Globus pallidus (tissue), 1 donor: ENCODE measurements at places on chromosomes 1 and 21.

DNA sequence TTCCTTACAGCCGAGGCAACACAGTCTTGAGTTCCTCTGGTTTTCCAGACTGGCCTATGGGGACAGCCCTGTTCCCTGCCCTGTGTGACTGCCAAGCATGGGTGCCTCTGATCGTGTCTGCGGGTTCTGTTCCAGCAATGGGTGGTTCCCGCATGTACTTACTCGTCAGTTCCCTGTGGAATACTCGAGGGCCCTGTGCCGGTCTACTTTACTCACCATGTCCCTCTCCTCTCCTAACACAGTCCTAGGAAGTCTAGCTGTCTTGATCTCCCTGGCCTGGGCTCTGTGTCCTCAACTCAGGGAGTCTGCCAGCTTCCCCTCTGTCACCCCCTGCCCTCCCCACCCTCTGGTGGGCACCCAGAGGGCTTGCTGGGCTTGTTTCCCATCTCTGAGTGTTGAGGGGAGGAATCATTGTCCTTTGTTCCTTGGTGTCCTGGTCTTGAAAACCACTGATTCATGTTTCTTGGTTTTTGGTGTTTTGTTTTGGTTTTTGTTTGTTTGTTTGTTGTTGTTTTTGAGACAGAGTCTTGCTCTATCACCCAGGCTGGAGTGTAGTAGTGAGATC, 36.0 kb downstream of the TRAPPC10 start:
- DNase-seq, result peak; percentile 60

- DNase-seq, result no peak
These were observed 93.8 kb downstream of the CHD1L start for GRCh38 chr1:147336291-147336690.

DNA sequence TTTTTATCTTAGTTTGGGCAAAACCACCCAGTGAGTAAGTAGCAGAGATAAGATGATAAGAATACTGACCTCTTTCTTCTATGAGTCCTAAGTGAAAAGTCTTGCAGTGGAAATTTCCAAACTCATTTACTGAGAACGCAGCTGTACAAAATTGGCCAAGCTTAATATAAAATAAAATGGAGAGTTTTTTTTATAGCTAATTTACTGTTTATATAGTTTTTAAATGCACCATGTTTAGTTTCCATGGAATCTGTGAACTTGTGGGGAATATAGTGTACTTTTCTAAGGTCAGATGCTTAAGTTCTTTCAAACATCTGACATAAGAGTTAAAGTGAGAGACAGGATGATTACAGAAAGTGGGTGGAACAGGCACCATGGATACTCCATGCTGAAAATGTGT, 833.5 kb downstream of the ADGRL2 start:
- DNase-seq, result no peak

GRCh38 chr21:44533891-44534627, 5.9 kb downstream of the KRTAP10-1 start:
- no peak for DNase-seq

DNA sequence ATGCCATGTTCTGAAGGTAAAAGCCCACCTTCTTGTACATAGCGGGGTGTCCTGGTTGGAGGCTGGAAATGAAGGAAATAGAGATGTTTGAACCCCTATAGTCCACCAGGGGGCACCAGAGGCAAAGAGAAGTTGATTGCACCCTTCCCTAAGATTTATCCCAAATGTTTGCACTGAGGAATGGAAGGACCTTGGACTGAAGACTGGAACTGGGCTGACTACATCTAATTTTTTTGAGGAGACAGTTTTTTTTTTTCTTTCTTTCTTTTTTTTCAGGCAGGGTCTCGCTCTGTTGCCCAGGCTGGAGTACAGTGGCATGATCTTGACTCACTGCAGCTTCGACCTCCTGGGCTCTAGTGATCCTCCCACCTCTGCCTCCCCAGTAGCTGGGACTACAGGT, 55.3 kb upstream of the EIF4G3 start:
- DNase-seq, result peak; percentile 47

DNA sequence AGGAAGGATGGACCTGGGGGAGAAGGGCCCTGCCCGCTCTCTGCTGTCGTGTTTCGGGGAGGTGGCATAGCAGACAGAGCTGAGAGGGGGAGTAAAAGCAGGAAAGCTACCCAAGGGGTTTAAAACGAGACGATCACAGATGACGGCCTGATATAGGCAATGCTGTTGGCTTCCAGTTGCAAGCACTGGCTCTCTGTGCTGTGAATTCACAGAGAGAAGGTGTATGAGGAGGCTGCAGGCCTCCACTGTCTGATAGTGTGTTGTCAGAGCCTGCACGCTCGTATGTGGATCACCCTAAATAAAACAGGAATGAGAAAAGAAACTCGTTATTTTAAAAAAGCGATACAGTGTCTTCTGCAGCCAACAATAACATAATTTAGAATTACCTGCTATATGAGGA, 57.4 kb downstream of the LGR6 start:
- no peak for DNase-seq

DNA sequence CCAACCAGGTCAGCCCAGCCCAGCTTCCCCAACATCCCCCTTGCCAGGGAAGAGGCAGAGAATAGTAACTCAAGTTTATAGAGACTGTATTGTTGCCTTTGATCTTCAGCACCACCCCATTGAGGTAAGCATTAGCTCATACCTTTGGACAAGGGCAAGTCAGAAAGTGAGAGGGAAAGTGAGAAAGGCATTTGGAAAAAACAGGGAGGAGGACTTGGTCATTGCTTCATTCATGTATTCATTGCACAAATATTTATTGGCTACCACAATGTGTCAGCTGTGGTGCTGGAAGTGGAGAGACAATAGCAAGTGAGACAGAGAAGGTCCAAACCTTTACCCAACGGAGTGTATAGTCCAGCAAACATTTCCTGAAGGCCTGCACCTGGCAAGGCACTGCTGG, 561.2 kb downstream of the KIF26B start:
- no peak for DNase-seq

DNA sequence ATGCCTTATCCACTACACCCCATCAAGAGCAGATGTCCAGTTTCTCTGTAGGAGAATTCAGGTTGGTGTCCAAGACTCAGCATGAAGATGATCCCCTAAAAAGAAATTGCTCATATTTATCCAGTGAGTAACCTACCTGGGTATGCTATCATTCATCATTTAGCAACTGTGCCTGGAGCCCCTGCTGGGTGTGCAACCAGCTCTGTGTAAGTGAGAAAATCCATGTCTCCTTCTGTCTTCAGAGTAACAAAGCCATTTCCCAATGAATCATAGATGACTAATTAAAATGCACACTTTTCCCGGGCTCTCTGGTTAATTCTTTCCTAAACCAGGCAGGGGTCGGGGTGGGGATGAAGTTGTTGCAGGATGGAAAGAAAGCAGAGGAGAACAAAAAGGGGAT, 35.8 kb downstream of the OLFML3 start:
- no peak for DNase-seq

DNA sequence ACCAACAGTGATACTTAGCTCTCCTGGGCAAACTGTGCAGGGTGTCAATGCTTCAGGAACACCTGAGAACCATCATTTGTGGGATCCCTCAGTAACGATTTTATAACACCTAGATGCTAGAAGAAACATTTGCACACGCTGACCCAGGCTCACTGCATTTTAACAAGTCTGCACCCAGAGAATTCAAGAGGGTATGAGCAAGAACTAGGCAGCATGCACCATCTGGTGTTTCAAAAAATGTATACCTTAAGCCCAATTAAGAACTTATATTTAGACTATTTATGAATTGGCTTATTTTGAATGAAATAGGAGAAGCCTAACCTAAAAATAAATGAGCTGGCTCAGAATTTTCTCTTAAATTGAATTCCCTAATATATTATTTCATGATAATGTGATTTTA, 400.5 kb downstream of the GPATCH2 start:
- DNase-seq, result no peak

DNA sequence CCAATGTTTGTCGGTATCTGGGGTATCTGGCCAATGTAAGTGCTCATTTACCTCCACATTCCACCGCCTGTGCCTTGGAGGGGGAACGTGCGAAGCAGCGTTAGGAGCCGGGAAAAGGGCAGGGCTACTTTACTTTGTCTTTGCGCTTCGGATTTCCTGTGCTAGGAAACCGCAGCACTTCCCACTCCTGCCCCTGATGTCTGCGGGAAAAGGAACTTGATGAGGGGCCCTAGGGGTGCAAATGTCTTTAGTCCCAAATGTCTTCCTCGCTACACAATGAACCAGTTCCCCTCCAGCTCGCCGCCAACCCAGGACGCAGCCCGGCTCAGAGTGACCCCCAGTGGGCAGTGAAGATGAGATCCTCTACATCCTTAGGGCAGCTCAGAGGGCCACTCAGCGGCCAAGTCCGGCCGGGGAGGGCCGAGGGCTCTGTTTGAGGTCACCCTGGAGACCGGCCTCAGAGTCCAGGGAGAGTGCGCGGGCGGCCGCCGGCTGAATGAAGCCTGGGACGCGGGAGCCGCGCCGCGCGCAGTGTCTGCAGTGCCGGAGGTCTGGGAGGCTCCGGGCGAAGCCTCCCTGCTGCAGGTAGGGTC, at the start of gene DYNLT5:
DYNLT5 (plus strand) TSS at position 460 of the 593 bp plus-strand sequence. CDS start 2,200 bp downstream, outside the sequence.
- peak; percentile 39 for DNase-seq

GRCh38 chr1:62210960-62211359, 16.3 kb downstream of the L1TD1 start:
- DNase-seq, result no peak

DNA sequence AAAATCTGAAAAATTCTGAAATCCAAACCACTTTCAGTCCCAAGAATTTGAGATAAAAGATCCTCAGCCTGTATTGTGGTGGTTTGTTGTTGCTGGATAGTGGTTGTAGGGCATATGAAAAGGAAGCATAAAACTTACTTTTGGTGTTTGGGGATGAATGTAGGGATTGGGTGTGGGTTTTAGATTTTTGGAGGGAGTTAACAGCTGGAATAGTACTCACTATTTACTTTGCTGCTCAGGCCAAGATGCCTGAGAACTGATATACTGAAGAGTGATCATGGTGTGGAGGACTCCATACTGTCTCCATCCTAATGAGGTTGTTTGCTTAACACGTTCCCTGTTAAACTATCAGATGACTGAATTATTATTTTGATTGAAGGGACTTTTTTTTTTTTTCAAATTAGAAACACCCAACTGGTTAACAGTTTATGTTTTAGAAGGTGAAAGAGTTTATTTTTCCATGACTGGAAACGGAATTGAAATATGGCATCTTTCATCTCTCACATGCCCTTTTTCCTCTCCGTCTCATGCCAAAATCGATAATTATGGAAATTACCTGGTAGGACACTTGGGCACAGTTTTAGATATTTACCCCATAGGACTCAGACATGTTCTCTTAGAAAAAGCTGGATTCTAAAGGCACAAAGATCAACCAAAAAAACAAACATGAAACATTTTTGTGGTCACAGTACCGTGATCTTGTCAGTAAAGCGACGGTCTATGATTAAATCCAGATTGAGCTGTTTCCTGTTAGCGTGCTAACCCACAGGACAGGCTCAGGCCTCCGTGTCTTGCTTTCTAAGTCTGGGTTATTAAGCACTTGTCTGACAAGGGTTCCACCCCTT, 37.3 kb downstream of the RGL1 start:
- no peak for DNase-seq

DNA sequence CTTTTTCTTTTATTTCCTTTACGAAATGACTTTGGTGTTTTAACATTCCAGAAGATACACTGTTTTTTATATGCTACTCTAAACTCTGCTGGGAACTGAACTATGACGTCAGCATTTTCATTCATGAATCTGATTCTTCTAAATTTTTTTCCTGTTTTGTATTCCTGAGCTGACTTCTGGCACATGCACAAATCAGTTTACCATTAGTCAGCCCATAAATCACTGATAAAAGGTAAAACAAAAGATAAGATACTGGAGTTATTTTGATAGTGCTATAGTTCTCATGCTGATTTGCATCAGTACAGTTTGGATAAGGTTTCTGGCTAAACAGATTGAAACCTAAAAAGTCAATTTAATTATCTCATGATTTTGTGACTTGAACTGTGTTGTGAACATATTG, 10.4 kb downstream of the CAMTA1 start:
- no peak for DNase-seq

DNA sequence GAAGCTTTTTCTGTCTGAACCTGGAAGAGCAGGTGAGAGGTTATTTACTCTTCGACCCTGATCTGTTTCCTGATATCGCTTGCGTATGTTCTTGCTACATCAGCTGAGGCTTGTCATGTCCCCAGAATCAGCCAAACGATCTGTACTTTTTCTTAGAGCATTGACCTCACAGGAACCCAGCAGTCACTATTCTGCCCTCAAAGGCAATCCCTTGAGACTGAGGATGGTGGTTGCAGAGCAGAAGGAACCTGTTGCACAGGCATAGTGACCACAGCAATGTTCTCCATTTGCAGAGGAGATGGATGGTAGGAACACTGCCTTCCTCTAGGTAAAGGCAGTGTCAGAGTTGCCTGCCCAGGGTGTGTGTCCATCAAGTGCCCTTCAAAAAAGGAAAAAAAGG, 11.3 kb upstream of the LACTBL1 start:
- no peak for DNase-seq

DNA sequence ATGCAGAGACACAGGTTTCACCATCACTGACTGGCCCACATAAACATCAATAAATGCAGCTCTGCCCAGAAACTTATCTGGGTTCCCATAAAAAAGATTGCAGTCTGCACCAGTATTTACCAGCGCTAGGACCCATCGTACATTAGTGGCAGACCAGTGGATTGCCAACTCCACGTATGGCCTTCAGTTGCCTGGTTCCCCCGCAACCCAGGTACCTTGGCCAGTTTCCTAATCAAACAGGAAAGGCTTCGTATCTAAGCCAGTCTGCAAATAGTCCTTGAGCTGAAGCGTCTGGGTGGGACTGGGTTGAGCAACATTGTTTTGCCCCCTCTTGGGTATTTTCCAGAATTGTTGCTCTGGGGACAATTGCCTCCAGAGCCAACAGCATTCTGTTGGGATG, 1639.3 kb downstream of the MRPL39 start:
- DNase-seq, result no peak

GRCh38 chr1:31872658-31873636, 57.1 kb upstream of the SPOCD1 start:
- DNase-seq, result no peak

GRCh38 chr1:32405672-32406467, 11.6 kb upstream of the BSDC1 start:
- no peak for DNase-seq

DNA sequence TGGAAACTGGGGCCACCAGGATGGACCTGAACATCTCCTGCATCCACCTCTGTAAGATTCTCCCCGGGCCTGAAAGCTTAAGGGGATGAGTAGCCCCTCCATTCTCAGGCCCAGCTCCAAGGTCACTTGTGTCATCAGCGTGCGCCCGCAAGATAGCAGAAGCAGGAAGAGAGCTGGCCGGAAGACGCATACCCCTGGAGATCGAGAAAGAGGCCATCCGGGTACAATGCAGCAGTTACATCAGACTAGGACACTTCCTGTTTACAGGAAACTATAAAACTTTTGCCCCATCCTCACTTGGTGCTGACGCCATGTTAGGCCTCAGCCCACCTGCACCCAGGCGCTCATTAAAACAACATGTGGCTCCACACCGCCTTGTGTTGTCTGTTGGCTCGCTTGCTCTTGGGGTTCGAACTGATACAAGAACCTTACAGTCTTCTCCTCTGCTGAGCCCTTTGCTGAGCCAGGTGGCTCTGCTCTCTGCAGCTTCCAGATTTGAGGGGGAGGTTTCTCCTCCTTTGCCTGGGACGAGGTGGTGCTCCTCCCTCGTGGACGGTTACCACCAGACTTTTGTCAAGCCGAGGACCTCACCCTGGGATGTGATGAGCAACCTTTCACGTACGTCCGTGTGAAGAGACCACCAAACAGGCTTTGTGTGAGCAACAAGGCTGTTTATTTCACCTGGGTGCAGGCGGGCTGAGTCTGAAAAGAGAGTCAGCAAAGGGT, 277.5 kb upstream of the C1orf174 start:
- DNase-seq, result no peak

GRCh38 chr1:14975119-14975518, 178.4 kb upstream of the TMEM51 start:
- DNase-seq, result no peak
